ENCODE measurements at places on chromosomes 3 and 15.
A peak's percentile ranks its signal among the peaks of the same experiment; 100 is the strongest.

- DNase-seq = no peak
These were observed 198.8 kb downstream of the DOCK3 start for GRCh38 chr3:50873376-50874157.

DNA sequence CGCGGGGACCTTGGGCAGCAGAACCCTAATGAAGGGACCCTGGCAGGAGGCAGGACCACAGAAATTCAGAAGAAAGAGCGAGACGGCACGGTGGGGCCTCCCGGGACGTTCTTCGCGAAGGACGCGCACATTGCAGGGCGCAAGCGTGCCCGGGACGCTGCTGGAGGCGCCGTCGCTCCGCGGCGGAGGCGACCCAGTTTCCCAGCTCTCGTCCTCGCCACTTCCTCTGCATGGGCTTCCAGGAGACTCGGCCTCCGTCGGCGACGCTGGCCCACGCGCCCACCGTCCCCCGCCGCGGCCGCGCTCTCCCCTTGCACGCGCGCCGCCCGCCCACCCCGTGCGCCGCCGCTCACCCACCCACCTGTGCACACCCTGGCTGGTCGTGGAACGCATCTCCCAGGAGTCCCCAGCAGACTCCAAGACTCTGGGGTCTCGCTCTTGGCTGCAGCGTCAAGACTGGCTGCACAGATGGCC, 31.8 kb upstream of the SMAD3 start:
- peak; percentile 18 for DNase-seq

GRCh38 chr3:171649267-171649666, 161.0 kb downstream of the PLD1 start:
- DNase-seq = no peak

GRCh38 chr15:22226034-22226790, 145.9 kb downstream of the OR4M2 start:
- no peak for DNase-seq

DNA sequence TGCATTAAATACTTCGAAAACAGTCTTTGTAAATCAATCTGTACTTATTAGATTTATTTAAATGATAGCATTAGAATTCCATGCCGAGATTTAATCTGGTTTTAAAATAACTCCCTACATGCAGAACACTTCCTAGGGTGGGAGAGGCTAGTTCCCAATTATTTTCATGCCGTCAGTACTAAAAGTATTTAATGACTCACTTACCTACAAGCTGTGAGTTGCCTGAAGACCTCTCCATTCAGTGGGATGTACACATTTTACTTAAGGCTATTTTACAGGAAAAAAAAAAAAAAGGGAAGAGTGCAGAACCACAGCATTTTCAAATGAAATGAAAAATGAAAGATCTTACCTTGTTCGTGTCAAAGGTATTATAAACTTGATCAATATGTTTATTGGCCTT, 469 bp downstream of the GUCA1C start:
- no peak for DNase-seq
